ENCODE measurements at places on chromosomes 7 and 10.

- peak; percentile 14 for DNase-seq
Measured at GRCh38 chr10:34049469-34049868, 715.0 kb upstream of the NRP1 start.

- DNase-seq: peak; percentile 22
Measured at GRCh38 chr10:60537697-60538096, 148.0 kb upstream of the ANK3 start.

DNA sequence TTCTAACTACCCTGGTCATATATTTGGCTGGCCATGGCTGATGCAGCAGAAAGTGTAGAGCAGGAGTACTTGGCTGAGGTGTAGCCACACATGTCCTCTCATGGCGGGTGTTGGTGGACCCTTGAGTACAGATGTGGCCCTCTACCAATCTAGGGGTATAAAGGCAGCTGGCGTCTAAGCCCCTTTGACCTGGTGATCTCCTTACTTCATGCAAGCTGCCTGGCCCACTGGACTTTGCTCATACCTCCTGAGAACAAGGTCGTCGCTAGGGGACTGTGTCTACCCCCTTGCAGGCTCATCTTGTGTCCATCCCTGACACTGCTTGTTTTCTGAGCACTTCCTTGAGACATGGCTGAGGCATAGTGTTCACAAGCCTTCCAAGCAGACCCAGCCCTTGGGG lies 287.8 kb downstream of the RPS24 start:
- no peak for DNase-seq

- no peak for DNase-seq
Measured at GRCh38 chr10:80619036-80619435, 81.3 kb downstream of the SH2D4B start.

DNA sequence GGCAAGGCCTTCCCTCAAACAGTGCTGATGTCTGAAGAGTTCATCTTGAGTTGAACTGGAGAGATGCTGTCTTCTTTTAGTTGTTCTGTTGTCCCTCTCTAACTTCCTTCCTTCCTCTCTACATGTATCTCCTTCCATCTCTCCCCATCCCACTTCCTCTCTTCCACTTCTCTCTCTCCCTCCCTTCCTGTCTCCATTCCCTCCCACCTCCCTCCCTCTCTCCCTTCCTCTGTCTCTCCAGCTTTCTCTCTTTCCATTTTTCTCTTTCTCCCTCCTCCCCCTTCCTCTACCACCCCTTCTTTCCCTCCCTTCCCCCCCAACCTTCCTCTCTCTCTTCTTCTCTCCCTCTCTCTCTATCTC lies 40.7 kb upstream of the TNS3 start:
- no peak for DNase-seq

Data from astrocyte of the spinal cord (primary cell).